Caki2 (cell line): ENCODE measurements at places on chromosomes 13 and 19. TPM values are rescaled to one million over a fixed set of nuclear protein-coding genes. Genes with fewer than 3 reads are reported as not detected.

GRCh38 chr19:1503089-1503924, 9.5 kb downstream of the ADAMTSL5 start:
- DNase-seq = no peak

GRCh38 chr19:17041976-17042375, 15.4 kb upstream of the CPAMD8 start:
- no peak for DNase-seq

DNA sequence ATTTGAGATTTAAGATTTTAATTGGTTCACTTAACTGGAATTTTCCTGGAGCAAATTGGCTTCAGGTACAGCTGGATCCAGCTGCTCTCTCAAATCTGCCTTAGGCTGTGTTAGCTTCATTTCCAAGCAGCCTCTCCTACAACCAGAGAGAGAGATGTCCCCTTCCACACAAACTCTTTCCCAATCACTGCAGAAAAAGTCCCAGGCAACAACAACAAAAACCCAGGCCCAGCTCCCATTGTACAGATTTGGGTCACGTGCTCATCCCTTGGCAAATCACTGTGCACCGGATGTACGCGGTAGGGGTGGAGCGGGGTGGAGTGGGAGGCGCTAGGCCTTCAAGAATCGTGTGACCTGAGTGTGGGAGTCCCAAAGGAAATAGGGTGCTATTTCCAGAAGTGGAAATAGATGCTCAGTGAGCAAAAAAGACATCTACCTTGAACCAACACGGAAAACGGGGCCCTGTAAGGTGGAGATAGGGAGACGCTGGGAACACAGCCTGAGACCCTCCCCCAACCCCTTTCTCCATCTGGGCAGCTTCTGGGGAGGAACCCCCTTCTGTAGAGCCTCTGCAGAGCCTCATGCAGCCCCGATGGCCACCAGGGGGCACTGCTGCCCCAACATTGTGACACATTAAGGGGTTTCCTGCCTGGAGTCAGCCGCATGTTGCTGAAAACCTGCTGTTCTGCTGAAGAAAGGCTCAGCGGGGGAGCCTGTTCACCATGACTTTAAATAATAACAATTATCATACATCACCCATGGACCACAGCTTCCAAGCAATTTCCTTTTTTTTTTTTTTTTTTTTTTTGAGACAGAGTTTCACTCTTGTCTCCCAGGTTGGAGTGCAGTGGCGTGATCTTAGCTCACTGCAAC, 25.4 kb downstream of the HPN start:
- peak; percentile 58 for DNase-seq

GRCh38 chr13:87827479-87827878, 156.3 kb downstream of the SLITRK5 start:
- peak; percentile 54 for DNase-seq

The PSG2 gene
- total RNA-seq = not detected in 2 replicates

The GDF15 gene
- 349 and 410 TPM in 2 replicates for total RNA-seq

DNA sequence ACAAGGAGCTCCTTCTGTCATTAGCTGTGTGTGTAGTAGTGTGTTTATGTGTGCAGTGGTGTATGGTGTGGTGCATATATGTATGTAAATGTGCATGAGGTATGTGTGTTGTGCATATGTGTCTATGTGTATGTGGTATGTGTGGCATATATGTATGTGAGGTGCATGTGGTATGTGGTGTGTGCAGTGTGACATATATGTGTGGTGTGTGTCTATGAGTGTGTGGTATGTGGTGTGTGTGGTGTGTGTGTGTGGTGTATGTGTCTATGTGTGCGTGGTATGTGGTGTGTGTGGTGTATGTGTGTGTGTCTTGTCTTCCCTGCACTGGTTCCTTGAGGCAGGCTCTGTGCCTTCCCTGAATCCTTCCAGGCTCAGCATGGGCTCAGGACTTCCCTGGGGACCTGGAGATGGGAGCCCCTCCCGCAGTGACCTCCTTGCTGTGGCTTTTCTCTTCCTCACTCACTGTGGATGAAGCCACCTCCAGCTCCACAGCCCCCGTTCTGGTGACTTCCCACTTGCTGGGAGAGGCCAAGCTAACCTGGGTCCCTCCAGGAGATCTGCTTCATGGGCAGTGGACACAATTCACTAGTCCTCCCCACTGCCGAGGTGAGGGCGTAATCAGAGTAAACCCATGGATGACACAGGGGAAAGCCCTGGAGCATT, 64.2 kb downstream of the CCDC70 start:
- DNase-seq = no peak
